ENCODE measurements at places on chromosomes 4 and X.

GRCh38 chr4:69467797-69468196 is 27.9 kb downstream of the UGT2B4 start:
- DNase-seq: no peak

GRCh38 chr4:82517043-82517442 is 44.7 kb downstream of the TMEM150C start:
- no peak for DNase-seq

GRCh38 chr4:2619459-2619858 is 83.0 kb downstream of the FAM193A start:
- DNase-seq: no peak

GRCh38 chr4:175443547-175443946 is 368.5 kb downstream of the GPM6A start:
- no peak for DNase-seq

- no peak for DNase-seq
These were observed 6.2 kb downstream of the NR0B1 start for GRCh38 chrX:30302956-30303355.

DNA sequence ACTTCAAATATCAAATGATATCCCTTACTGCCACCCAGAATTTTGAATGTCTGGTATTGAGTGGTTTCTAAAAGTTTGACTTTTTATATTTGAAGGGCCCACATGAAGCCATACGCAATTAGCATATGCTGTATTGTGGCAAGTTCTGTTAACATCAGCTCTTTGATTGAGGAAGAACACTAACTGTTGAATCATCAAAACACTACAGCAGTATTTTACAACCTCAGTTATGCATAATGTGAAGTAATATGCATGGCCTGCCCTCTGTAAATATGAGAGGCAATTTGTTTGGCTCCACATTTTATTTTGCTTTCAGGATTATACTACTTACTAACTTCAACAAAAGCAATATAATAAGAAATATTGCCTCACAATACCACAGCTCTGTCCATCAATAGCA is 62.2 kb upstream of the DMD start:
- DNase-seq: no peak

DNA sequence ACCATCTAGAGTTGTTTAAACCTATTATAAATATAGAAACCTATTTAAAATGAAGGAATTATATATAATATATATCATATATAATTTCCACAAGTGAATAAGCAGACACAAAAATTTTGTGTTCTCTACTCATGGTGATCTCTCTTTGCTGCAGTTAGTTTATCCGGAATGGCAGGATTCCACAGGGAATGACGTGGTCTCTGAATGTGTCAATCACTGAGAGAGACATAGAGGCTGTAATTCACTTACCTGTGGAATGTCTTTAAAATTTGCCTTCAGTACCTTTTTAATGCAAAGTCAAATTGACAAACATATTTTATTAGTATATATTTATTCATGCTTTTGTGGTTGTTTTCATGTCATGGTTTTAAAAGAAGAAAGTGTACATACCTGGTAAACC is 669.3 kb downstream of the NLGN4X start:
- no peak for DNase-seq

DNA sequence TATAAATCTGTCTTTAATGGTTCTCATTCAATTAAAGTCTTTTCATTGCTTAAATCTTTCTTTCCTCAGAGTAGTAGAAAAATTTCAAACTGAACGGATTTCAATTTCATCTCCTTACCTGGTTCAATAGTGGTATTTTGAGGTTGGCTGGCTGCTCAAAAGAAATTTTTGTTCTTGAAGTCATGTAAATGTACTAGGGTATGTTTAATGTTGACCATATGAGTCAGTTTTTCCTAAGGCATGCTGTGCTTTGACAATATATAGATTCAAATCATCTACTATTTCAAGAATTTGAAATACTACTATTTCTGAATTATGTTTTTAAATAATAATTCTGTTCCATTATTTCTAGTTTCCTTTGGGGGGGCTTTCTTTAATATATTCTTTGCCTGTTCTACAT is 105.5 kb downstream of the PACRGL start:
- no peak for DNase-seq
